T-helper 22 cell (primary cell): ENCODE measurements at places on chromosomes 11 and 22.

- no peak for DNase-seq
Measured at GRCh38 chr11:129917231-129917630, 21.9 kb upstream of the NFRKB start.

DNA sequence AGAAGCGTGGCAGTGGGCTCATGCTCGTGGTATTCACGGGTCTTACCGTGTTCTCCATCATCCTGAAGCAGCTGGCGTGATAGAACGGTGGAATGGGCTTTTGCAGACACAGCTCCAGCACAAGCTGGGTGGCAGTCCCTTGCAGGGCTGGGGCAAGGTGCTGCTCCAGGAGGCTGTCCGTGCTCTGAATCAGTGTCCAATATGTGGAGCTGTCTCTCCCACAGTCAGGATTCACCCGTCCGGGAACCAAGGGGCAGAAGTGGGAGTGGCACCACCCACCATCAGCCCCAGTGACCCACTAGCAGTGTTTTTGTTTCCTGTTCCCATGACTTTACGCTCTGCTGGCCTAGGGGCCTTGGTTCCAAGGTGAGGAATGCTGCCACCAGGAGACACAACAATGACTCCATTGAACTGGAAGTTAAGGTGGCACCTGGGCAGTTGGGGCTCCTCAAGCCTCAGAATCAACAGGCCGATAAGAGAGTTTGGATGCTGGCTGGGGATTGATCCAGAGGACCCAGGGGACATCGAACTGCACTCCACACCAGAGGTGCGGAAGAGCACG, 16.9 kb upstream of the CD81 start:
- DNase-seq = no peak

DNA sequence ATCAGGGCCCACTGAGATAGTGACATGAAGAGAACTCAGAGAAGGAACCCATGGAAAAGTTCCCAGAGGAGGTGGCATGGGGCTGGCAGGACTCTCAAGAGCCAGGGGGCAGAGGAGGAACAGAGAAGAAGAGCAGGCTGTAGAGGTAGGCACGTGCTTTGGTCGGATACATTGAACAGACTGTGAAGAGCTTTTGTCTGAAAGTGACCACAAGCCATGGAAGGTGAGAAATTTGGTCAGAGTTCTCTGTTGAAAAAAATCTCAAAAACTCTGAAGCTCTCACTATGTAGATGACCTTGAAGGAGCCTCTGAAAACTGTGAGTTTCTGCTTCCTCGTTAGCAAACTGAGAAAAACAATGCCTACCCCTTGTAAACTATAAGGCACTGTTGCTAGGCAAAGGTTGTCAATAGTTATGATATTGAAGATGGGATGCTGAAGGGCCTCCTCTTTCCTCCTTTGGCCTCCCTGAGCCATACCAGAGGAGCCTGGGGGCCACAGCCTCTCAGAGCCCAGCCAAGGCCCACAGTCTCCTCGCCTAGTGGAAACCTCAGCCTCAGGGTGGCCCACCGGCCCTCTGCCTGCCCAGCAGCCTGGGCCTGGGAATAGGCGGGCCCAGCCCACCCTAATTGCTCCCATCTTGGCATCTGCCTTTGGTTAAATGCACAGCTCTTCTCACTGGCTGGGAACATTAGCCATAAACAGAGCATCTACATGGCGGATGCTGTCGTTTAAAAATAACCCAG, 415.7 kb downstream of the SOX6 start:
- no peak for DNase-seq

DNA sequence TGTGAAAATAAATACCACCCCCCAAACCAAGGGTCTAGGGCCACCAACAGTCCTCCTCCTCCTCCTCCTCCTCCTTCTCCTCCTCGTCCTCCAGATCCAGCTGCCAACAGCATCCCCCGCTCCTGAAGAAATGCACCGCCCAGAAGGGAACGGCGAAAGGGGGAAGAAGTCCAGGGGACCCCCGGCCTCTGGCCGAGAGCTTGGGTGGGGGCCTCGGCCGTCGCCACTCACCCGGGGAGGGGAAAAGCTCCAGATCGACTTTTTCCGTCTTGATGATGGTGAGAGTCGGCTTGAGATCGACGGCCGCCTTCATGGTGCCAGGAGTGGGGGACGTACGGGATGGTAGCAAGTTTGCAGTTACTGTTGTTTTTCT, 65.7 kb downstream of the ETS1 start:
- DNase-seq = no peak

DNA sequence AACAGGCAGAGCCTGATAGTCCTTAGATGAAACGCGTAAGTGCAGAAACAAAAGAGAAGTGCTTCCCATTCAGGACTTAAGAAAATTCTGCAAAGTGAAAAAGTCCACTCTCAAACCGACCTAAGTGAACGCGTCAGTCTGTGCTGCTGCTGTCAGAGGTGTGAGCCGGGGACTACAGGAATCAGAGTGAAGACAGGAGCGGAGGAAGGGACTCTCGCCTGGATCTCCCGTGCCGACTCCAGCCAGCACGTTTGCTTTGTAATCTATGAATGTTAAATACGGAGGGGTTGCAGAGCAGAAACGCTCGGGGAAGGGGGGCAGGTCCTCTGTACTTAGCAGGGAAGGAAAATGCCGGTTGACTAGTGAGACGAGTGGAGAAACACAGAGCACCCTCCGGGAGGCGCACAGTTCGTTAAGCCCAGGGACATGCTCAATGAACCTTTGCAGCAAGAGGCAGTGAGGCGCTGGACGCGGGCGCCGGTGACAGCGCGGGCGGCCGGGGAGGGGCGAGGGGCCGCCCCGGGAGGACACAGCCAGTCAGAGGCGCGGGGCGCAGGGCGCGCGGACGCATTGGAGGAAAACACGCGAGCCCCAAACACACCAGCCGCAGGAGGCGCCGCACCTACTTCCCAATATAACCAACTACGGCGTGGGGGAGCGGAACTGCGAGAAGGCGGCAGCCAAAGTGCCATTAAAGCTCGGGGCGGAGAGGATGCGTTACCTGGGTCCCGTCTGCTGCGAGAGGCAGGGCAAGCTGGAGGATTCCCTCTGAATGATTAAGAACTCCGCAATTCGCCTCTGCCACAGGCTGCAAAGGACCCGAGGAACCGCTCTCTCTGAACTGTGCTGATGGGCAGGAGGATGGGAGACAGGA, at the start of gene CNTN5:
TSS of gene CNTN5 (plus strand) at position 598 of the 874 bp plus-strand sequence.
- DNase-seq = no peak

DNA sequence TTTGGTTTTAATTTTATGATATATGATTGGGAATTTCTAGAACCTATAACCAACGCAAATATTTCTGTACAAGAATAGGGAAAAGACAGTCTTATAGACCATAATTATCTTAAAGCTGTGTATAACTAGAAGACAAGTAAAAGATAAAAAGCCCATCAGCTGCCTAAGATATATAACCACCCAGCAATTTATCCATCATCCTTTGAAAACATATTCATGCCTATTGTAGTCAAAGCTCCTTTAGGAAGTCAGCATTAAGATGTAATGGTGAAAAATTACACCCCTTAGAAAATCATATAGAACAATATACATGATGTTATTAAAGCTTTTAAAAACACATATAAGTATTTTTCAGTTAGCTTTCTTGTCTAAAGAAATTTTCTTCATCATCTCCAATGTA, 46.4 kb downstream of the ELP4 start:
- no peak for DNase-seq

DNA sequence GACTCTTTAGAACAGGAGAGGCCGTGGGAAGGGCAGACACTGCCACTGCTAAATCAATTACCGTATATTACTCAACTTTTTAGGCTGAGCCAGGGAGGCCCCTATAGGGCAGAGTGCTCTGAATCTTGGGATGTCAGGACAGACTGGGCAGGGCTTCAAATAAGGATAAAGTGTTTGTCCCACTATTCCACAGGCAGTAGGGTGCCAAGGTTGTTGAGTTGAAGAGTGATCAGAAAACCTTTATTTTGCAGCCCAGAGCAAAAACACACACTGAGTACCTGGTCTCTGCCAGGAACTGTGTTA, 1.6 kb upstream of the B4GAT1 start:
- DNase-seq = no peak

DNA sequence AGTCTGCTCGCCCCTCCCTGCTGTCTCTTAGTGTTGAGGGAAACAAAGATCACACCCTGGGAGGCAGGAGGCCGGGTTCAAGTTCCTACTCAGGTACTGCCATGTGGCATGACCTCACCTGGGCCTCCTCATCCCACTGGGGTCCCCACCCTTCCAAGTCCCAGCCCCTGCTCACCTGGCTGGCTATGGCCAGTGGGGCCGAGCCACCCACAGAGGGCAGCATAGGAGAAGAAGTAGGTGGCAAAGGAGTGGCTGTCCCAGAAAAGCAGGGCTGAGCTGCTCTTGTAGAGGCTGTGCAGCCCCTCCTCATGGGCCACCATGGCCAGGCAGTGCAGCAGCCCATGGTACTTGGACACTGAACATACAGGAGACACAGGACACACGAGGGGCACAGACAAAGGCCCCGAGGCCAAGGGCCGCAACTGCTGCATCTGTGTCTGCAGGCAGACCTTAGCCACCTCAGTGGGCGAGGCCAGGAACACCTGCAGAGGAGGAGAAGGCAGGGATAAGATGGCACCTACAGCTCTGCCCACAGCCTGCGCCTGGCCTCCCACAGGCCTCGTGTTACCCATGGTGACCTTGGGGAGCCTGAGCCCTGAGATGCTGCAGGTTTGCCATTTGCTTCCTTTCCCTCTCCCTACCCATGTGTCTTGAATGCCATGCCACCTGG, 50.6 kb upstream of the MPEG1 start:
- DNase-seq = no peak

- no peak for DNase-seq
Measured at GRCh38 chr11:127862406-127862805, 725.0 kb downstream of the ETS1 start.

DNA sequence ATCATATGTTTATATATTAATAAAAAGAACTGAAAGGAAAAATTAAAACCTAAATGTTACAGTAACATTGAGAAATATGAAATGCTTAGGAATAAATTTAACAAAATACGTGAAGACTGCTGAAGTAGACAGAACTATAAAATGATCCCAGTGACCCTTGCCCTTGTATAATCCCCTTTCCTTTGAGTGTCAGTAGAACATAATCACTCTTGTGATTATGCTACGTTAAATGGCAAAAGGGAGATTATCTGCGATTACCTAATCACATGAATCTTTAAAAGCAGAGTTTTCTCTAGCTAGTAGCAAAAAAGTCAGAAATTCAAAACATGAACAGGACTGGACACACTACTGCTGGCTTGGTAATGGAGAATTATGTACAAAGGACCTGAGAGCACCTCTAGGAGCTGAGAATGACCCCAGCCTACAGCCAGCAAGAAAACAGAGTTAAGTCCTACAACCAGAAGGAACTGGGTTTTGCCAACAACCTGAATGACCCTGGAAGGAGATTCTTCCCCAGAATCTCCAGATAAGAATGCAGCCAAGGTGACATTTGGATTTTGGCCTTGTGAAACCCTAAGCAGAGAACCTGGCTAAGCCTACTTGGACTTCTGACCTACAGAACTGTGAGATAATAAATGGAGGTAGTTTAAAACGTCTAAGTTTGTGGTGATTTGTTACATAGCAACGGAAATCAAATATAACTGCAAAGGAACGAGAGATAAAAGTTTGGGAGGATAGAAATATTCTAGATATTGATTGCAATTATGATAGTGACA, 157.2 kb downstream of the ATG16L2 start:
- DNase-seq = no peak
